IPS DF 6.9 (cell line): ENCODE measurements at places on chromosomes 13 and 19.

DNA sequence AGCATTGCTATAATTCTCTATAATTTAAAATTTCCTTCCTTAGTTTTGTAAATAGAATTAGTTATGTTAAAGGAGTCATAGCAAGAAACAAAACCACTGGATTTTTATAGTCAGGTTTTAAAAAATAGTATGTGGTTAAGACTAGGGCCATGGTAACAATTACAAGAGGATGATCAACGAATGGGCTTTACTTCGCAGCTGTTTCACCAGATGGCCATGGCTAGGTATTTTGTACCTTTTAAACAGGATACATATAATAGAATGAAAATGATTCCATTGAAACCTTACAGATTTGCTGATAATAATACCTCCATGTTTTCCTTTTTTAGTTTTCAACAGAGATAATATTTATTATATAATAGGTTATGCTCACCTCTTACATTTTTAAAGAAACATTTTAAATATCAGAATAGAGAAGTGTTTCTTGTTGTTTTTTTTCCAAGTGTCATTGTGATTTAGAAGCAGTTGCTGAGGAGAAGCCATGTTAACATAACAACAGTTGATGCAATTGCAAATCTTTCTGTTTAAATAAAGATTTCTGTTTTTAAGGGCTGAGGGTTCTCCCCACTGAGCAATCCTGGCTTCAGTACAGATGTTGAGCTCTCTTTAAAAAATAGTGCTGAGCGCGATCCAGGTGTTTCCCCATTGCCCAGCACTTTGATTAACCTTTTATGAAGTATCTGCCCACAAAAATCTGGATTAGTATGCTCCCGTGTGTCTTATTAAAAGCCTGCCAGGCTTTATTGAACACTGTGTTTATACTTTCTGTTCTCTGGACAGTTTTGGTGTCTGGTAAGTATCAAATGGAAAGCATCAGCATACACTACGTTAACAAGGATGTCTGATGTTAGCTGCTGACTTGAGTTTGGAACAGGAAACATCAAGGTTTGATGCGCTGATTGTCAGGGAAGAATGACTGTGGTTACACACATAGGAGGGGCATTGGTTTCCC, 205.3 kb downstream of the HS6ST3 start:
- DNase-seq: no peak

DNA sequence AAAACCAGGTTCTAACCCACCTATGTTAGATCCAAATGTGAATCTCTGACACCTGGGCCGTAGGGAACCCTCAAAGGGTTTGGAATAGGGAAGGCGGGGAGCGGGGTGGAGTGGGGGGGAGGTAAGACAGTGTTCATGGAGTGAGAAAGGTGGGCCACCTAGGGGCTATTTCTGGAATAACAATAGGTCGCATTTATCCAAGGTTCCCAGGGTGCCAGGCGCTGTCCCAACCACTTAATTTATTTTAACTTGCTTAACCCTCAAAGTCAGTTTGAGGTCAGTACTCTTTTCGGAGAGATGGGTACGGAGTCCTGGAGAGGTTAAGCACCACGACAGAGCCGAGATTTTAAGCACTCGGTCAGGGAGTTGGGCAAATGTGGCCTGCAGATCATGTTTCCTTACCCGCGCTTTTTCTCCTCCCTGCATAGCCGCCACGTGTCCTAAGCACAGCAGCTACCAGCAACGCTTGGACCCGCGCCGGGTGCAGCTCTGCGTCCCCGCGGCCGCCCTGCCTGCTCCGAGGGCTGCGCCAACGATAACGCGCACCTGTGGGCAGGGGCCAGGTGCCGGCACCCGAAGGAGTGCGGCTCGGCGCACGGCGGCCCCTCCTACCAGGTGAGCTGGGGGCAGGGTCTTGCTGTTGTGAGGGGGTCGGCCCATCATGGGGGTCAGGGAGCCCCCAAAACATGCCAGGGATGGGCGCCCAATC, 25.0 kb upstream of the FXYD3 start:
- DNase-seq: peak; percentile 54

- DNase-seq: no peak
Observed at GRCh38 chr13:110616103-110617101, 1.1 kb downstream of the NAXD start.

GRCh38 chr19:54882758-54883157, 8.7 kb downstream of the FCAR start:
- no peak for DNase-seq

- DNase-seq: no peak
Observed at GRCh38 chr19:50858886-50859285, 4.2 kb downstream of the KLK3 start.

- no peak for DNase-seq
Observed at GRCh38 chr13:75762076-75762937, 126.2 kb downstream of the LMO7 start.

DNA sequence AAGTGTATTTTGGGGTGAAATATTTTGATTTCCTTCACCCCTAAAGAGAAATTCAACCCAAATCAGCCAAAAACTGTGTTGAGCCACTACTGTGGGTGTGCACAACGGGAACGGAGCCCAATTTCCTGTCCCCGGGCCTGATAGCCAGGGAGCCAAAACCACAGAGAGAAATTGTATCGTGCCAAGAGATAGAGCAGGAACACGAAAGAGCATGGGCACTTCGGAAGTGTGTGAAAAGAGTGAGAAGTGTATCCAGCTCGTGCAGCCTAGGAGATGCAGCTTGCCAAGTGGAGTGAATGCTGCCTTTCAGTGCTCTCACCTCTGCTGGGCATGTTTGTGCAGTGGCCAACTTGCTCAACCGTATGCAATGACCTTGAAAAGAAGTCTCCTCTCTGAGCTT, 19.4 kb upstream of the PLEKHF1 start:
- DNase-seq: no peak

DNA sequence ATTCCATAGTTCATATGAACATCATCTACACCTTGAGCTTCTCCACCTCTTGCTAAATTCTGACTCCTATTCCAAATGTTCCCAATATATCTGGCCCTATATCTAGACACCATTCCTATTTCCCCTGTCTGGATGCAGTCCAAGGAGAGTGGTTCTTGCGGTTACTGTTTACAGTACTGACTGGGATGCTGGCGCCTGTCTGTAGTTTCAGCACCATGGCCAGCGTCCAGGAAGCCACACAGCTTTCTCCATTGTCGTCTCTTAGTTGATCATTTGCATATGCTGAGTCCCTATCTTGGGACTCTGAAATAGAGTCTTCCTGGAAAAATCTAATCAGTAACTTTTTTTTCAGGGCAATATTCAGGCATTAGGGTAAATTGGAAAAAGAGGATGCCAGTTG, 14.9 kb downstream of the LAIR2 start:
- peak; percentile 1 for DNase-seq

DNA sequence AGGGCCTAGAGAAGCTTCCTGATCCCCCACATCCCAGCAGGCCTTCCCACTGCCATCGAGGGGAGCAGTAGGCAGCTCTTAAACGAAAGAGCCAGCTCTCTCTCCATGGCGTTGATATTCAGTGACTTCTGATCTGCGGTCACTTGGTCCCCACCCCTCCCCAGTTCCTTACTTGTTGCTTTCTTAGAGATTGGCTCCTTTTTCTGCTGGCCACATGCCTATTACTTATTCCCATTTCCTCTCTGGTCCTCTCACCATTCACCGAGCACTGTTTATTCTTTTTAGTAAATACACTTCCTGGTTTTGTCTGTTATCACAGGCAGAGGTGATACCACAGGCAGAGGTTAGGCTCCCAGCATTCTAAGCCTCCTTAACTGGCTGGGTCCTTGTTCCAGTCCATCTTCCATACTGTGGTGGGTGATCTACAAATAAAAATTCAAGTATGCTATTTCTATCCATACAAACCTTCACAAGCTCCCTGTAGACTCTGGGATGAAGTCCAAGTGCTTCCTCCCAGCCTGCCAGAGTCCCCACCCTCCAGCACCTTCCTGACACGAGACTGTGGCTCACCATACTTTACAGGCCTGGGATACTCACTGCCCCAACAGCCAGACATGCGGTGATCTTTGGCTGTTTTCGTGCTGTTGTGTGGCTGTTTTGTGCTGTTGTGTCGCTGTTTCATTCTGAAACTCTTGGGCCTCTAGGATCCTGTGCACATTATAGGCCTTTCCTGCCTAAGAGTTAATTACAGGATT, 315.9 kb downstream of the ATP8A2 start:
- DNase-seq: no peak

- no peak for DNase-seq
Observed at GRCh38 chr13:112727581-112727980, 37.7 kb downstream of the ATP11A start.

DNA sequence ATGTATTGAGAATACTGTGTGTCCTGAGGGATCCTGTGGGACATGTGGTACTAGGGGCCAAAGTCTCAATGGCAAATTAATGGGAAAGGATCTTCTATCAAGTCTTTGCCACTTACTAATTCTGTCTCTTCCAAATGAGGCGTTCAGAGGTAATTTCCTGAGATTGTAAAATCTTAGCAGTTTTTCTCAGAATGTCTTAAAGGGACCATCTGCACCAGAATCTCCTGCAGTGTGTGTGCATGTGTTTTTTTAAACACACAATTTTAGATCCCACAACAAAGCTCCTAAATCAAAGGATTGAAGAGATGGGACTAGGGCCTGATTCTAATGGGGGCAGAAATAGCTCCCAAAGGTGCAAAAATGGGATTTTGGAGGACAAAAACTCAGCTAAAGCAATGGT, 78.2 kb downstream of the MYO16 start:
- no peak for DNase-seq

DNA sequence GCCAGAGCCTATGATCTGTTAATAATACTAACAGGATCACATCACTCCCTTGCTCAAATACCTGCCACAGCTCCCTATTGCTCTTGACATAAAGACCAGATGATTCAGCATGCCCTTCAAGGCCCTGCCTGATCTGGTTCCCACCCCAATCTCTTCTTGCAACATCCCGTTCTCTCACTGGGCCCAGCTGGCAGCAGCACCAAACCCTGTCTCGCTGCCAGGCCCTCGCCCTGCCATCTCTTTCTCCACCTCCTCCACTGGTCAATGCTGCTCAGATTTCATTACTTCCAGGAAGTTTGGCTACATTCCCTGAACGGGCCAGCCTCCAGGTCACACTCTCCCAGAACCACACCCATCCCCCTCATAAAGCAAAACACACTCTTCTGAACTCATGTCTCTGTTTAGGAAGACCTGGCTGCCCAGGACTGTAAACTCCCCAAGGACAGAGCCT, 8.6 kb upstream of the BCAT2 start:
- no peak for DNase-seq

GRCh38 chr13:43991773-43992201, 112.1 kb downstream of the LACC1 start:
- no peak for DNase-seq

GRCh38 chr19:12785431-12786031, 5.8 kb upstream of the JUNB start:
- no peak for DNase-seq

DNA sequence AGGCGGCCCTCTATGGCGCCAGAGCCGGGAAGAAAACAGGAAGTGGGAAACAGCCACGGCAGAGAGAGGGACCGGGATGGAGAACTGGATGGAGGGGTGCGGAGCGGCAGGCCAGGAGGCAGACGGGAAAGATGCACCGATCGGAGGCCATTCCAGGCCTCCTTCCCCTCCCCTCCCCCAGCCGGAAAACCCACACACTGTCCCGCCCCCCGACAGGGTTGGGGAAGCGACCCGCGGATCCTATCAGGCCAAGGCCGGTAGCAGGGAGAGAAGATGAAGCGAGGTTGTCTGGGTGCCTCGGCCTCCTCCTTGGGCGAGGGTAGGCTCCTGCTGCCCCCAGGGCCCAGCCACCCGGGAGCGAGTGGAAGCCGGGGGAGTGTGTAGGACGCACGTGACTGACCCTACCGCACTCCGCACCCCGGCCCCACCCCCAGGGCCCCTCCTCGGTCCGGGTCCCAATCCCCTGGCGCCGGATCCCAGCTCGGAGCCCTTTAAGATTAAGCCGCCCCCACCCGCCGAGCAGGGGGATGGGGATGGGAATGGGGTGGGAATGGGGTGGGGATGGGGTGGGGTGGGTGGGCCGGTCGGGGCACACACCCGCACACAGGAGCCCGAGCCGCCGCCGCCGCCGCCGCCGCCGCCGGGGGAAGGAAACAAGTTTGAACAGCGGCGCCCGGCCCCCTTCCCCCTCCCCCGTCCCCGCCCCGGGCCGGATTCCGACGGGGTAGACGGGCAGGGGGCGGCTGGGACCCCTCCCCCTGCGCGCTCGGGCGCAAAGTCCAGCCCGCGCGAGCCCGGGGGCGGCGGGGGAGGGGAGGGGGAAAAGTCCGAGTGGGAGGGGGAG, 1.5 kb downstream of the ERF start:
- DNase-seq: no peak

- DNase-seq: no peak
Observed at GRCh38 chr13:95441326-95441725, 111.2 kb upstream of the CLDN10 start.

DNA sequence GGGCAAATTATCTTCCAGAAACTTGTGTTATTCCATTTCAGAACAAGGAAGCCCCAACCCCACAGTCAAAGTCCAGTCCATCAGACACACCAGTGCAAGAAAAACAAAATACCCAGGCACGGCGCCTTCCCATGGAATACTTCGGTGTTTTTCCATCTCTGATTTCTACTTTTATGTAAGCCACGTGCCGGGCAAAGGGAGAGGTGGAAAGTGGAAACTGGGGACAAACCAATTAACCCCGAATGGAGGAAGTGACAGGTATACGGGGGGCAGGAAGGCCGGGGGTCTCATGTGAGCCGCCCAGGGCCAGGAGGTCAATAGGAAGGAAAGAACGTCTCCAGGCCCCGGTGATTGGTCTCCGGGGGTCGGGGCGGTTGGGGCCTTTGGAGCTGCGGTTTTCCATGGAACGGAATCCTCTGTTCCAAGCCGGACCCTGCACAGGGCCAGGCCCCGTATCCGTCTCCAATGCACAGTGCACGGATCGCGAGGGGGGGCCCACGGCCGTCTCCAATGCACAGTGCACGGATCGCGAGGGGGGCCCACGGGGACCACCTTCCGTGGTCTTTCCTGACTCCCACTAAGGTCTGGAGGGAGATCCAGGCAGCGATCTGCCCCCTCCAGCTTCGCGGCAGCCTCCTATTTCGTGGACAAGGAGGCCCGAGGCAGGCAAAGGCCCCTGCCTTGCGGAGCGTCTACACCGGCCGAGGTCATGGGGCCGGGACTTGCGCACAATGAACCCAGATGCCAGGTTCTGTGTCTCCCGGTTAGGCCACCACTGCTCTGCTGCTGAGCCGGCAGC, 79.7 kb downstream of the GADD45B start:
- no peak for DNase-seq

- no peak for DNase-seq
Observed at GRCh38 chr13:25375727-25376358, 4.1 kb downstream of the ATP8A2 start.

DNA sequence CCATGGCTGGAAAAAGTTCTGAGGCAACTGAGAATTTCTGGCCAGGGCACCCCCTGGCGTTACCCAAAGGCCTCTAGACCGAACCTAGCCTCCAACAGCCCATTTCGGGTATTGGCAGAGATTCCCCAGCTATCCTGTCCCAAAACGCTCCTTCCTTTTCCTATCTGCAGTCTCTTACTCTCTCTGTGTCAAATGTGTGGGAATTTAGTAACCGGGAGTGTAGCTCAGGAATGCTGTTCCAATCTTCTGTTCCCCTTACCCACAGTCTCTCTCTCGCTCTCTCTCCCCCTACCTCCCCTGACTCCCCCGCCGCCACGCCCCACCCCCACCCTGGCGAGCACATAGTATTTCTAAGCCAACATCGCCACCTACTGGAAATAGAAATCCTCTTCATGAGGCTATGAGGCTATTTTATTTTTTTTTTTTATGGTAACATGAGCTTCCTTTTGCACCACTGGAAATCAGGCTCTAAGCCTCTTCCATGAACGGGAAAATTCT, 27.0 kb downstream of the OXGR1 start:
- no peak for DNase-seq
